ENCODE measurements at places on chromosomes 7 and 10.

- no peak for DNase-seq
Observed at GRCh38 chr10:83274088-83274487, 865.2 kb upstream of the GHITM start.

DNA sequence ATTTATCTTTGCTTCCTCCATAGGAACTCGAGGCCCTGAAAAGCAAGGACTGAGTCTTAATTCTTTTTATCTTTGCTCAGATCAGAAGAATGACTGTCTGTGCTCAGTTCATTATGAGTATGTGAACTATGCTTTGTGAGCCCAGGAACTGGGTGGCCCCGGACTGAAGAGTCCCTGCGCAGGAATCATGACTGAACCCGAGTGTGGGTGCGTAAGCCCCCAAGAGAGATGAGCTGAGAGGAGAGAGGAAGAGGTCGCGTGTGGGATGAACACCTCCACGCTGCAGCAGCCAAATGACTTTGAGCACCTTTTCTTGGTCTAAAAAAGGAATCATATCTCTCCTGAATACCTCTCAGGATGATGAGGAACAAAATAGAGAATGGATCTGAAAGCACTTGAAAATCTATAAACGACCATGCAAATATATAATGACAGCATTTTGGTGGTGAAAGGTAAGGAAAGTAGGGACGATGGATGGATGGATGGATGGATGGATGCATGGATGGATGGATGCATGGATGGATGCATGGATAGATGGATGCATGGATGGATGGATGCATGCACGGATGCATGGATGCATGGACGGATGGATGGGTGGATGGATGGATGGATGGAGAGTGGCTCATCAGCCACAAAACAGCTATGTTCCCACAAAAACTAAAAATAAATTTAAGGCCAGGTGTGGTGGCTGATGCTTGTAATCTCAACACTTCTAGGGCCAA lies 19.8 kb downstream of the FAM171A1 start:
- DNase-seq = no peak

DNA sequence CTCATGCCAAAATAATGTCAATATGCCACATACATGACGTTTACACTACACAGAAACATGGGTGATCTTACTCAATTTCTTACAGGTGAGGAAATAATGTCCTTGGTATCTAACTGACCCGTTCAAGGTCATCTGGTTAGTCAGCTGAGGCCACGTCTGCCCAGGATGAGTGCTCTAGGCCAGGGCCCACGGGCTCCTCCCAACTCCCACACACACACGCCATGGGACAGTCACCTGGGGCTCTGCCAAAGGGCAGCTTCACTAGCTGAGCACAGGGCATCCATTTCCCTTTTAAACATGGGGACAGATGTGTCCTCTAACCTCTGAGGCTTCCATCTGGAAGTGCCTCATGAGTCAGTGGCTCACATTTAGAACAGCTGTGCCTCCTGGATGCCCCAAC lies 123.9 kb downstream of the TNS3 start:
- no peak for DNase-seq

DNA sequence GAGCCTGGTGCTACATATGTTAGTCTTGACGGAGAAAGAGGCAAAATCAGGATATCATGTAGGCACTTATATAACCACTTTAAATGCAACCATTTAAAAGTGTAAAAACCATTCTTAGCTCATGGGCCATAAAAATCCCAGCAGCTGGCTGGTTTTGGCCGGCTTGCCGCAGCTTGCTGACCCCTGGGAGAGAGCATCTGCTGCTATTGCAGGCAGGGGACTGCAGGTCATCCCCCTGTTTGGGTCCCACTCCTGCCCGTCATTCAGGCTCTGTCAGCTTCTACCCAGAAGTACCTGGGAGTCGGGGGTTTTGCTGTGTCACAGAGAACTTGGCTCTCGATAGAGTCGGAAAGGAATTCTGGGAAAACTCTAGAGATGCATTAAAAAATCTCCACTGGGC lies 187.4 kb downstream of the CUX1 start:
- DNase-seq = no peak

DNA sequence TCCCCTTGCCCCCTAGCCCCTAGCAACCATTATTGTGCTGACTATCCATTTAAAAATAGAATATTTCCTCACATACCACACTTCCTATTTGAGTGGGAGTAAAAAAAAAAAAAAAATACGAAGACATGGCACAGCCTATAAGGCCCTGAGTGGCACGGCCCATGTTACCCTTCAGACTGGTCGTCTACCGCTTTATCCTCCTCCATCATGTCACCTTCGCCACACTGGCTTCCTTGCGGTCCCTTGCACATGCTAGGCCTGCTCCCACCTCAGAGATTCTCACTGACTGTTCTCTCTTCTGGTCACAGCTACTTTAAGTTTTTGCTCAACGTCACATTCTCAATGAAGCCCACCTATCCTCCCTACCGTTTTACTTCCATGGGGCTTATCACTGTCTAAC lies 130.3 kb downstream of the ATE1 start:
- DNase-seq = no peak

DNA sequence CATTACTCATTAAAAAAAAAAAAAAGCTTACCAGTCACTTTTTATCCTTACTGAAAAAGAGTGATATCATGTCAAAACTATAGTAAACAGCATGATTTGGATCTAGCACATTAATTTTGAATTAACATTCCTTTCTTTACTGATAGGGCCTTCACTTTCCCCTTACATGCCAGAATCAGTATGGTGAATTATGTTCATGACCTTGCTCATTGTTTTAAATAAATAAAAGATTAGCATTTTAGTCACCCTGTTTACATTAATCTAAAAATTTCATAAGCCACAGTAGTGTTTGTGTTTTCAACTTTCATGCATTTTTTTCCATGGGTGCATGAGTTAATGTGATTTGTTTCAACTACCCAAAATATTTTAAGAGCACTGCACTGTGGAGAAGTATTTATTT lies 160.8 kb downstream of the TFEC start:
- DNase-seq = no peak

DNA sequence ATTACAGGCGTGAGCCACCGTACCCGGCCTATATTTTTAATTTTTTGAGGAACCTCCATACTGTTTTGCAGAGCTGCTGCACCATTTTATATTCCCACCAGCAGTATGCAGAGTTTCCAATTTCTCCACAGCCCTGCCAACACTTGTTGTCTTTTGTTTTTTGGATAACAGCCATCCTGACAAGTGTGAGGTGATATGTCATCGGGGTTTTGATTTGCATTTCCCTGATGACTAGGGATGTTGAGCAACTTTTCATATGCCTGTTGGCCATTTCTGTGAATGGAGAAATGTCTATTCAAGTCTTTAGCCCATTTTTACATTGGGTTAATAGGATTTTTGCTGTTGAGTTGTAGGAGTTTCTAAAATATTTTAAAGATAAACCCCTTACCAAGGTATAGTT lies 22.2 kb downstream of the ENTPD7 start:
- DNase-seq = peak; percentile 55

DNA sequence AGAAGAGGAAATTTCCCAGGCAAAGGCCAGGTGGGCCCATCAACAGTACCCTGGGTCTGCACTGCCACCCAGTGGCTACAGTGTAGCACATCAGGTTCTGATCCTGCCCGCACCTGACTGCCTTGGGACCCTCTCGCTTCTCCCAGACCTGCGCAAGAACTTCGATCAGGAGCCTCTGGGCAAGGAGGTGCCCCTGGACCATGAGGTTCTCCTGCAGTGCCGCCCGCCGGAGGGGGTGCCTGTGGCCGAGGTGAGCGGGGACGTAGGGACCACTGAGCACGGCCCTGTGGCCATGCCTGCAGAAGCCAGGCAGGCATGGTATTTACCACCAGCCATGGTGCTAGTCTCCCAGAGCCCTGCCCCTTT lies 33.9 kb upstream of the SLC29A3 start:
- peak; percentile 54 for DNase-seq

DNA sequence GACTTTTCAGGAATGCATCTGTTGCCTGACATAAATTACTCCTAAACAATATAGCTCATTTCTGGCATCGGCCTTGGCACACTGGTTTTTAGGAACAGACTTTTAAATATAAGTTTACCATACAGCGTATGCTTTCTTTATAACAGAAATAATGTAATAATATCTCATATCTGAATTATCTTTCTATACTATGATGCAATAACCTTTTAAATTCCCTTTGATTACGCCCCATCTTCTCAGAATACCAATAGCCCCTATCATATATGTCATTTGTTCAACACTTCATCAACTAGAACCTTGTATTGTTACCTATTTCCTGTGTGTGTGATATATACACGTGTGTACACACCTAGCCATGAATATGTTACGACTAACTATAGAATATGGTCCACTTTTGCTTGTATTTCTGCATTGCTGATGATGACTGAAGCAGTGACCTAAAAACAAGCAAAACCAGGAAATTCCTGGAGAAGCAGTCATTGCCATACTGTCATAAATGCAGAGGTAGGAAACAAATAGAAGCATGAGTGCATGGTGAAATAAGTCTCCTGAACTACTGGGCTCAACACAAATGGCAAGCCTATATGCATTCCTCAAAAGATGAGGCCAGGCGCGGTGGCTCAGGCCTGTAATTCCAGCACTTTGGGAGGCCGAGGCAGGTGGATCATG lies 618.4 kb upstream of the NRP1 start:
- DNase-seq = no peak

- peak; percentile 93 for DNase-seq
Observed at GRCh38 chr10:124032971-124033886, 60.2 kb downstream of the CHST15 start.

- DNase-seq = no peak
Observed at GRCh38 chr10:88866454-88866853, 13.6 kb upstream of the STAMBPL1 start.

DNA sequence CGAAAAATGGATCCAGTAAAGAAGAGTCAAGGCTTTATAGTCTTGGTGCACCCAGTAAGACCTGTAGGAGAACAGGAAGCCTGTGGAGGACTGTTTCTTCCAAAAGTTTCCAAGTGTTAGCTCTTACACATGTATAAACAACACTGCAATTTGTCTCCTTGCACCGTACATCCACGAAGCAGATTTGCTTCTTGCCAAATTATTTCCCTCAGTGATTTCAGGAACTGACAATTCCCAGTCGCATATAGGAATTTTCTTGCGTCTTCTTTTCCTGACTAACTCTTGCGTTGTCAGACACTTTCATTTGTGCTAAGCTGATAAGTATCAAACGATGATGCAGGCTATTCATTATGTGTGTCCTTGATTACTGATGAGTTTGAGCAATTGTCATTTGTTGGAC lies 182.1 kb downstream of the PKD1L1 start:
- no peak for DNase-seq

All from left lung (tissue), 14 donors.